ENCODE measurements at places on chromosomes 3 and 15.
A peak's percentile ranks its signal among the peaks of the same experiment; 100 is the strongest.

DNA sequence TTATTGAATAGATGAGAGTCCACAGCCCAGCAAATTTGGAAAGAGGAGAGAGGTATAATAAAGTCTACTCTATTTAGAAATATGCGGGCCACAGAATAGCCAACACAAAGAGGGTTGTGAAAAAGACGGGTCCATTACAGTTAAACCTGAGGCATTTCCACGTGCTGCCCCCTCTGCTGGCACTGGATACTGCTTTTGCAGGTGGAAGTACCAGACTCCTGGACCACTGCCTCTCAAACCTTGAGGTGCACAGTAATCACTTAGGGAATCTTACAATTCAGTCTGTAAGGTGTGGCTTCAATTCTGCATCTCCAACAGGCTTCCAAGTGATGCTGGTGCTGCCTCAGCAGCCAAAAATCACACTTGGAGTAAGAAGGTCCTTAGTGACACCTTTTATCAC, 3.0 kb upstream of the TFDP2 start:
- DNase-seq = peak; percentile 6

DNA sequence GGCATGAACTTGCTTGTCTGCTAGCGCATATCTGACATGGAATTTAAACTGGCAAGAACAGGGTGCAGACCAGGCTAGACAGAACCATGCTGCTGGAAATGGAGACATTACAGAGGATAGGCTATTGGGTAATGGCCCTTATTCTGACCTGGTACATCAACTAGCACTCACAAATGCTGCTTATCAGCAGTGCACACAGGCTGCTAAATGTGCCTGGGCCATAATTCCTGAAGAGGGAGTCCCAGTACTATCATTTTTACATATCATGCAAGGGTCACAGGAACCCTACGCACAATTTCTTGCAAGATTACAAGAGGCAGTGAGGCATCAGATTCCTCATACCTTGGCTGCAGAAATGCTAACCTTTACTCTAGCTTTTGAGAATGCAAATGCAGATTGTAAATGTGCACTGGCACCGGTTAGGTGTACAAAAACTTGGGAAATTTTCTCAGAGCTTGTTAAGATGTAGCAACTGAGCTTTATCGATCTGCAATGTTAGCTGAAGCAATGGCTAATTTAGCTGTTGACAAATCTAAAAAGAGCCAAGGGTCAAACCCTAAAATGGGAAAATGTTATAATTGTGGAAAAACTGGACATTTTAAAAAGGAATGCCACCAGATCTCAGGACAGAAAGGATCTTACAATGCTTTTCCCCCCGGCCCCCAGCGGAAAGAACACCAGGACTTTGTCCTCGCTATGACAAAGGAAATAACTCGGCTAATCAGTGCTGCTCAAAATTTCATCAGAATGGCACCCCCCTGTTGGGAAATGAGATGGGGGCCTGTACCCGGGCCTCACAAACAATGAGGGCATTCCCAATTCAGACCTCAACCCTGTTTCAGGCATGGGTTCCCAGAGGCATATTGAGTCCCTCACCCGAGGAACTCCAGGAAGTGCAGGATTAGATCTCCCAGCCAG, 21.1 kb downstream of the CCRL2 start:
- no peak for DNase-seq

- no peak for DNase-seq
Observed at GRCh38 chr3:16372362-16373292, 107.6 kb downstream of the OXNAD1 start.

DNA sequence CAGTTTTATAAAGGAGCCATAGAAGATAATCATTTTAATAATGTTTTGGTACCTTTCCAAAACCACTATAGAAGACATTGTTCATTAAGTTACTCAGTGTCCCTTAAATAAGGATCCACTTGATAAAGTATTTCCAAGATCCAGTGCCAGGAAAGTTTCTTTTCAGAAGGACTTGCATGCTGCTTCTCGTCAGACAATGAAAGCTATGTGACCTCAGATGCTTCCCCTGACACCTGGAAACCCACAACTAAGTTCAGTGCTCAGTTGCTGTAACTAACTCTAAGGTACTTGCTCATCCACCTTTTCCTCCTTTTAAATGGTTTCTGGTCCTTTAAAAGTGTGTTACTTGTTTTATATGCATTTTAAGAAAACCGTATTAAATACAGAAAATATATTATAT, 7.3 kb downstream of the SSR3 start:
- no peak for DNase-seq

DNA sequence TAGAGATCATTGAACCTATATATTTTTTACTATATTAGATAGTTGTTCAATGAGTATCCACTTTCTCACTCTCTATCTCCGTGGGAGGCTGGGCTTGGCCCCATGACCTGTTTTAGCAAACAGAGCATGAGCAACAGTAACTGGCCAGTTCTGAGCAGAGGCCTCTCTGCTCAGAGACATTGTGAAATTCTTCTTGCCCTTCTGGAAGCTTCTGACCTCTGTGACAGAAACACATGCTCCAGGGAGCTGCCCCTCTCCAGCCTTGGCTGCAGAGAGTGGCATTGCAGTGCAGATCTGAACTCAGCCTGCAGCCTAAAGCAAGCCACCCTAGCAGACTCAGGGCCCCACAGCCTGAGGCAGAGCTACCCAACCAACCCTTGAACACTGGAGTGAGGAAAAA, 20.5 kb downstream of the FAM240A start:
- DNase-seq = no peak

DNA sequence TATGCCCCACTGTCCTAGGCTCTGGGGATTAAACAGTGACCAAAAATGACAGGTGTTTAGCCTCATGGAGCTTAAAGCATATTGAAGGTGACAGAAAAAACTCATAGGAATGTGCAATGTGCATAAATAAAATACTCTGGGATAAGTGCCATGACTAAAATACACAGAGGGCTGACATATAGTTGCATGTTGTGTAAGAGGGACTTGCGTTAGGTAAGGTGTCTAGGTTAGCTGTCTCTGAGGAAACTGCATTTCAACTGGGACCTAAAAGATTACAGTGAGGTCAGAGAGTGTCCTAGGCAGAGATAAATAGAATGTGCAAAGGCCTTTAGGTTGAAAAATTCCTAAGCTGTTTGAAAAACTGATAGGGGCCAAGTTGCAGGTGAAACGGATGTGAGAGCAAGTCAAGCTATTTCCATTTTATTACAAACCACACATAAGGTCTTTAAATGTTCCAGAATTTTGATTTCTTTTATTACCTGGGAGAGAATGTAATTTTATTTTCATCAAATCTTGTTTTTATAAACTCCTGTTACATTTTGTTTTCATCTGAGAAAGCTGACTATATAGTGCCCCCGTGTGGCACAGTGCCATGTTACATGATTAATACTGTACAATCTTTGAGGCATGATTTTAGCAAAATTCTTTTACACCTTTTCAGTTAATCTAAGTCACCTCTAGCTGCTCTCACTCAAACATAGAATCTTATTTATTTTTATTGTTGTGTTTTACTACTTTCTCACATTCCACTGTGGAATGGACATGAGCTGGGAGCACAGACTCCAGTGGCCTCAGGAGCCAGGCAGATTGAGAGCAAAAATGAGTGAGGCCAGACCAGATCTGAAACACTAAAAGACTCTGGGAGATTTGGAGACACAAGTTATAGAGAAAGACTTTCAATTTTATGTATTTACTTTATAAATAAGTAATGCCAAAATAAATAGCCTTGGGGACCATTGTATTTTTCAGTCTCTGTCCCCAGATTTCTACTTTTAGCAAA, 259.6 kb upstream of the ZNF717 start:
- DNase-seq = no peak

GRCh38 chr3:152458376-152459117, 189.8 kb downstream of the MBNL1 start:
- DNase-seq = no peak

GRCh38 chr3:14377838-14378169, 24.6 kb upstream of the SLC6A6 start:
- no peak for DNase-seq

DNA sequence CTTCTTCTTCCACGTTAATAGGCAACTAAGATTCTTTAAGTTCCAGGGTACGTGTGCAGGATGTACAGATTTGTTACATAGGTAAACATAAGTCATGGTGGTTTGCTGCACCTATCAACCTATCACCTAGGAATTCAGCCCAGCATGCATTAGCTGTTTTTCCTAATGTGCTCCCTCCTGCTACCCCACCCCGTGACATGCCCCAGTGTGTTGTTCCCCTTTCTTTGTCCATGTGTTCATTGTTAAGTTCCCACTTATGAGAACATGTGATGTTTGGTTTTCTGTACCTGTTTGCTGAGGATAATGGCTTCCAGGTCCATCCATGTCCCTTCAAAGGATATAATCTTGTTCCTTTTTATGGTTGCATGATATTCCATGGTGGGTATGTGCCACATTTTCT, 21.1 kb downstream of the GTF2A2 start:
- DNase-seq = no peak

DNA sequence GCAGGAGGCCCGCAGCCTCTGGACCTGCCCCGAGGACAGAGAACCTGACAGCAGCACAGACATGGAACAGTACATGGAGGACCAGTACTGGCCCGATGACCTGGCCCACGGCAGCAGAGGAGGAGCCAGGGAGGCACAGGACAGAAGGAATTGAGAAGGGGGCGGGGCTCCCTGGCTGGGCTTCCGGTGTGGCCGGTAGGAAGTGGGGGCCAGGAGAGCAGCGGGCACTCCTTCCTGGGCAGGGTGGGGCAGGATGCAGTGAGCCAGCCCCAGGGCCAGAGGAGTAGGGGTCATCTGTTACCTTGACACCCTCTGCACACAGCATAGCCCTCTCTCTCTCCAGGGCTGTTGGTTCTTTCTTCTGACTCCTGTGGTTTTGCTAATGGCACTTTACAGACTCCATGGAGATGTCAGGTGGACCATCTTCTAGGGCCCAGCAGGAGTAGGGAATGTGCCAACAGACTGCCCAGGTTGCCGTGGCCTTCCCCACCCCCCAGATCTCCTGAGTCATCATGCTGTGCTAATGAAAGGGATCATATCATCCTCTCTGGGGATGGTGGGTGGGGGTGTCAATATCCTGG, 8.6 kb upstream of the ISG20 start:
- no peak for DNase-seq

- DNase-seq = no peak
Observed at GRCh38 chr15:42313463-42313862, 40.2 kb upstream of the TMEM87A start.

GRCh38 chr3:149170672-149171071, 41.2 kb downstream of the HPS3 start:
- DNase-seq = no peak

DNA sequence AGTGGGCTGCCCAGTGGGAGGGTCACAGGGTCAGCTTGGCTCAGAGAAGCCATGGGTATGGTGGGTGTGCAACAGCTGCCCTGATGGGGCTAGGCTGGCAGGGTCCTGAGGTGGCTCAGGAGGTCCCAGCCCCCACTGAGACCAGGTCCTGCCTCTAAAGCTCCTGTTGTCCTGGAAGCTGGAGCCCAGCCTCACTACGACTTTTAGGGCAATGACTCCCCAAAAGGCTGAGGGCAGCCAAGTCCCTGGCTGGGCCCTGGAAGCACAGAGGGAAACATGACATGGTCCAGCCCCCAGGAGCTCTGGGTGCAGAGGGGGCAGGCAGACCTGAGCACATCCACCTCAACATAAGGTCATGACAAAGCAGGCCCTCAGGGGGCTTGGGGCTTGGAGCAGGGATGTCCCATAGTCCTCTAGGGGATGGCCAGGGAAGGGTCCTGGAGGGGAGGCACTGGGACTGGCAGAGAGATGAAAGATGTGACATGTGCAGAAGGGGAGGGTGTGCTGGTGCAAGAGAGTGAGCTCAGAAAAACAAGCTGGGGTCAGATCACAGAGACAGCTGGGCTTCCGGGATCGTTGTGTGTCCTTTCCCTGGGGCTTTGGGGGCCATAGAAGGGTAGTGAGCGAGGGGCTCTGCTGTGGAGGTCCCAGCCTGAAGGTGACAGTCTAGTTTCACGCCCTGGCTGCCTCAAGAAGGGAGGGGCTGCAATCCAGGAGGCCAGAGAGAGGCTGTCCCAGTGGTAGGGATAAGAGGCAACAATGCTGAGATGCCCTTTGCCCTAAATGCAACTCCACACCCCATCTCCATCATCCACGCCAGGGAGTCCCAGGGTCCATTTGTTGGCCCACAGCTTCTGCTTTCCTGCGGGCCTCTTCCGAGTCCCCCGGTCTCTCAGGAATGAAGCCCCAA, 639 bp upstream of the ITIH3 start:
- DNase-seq = no peak

All from T-helper 2 cell (primary cell).